ENCODE measurements at places on chromosomes 2 and 18.

DNA sequence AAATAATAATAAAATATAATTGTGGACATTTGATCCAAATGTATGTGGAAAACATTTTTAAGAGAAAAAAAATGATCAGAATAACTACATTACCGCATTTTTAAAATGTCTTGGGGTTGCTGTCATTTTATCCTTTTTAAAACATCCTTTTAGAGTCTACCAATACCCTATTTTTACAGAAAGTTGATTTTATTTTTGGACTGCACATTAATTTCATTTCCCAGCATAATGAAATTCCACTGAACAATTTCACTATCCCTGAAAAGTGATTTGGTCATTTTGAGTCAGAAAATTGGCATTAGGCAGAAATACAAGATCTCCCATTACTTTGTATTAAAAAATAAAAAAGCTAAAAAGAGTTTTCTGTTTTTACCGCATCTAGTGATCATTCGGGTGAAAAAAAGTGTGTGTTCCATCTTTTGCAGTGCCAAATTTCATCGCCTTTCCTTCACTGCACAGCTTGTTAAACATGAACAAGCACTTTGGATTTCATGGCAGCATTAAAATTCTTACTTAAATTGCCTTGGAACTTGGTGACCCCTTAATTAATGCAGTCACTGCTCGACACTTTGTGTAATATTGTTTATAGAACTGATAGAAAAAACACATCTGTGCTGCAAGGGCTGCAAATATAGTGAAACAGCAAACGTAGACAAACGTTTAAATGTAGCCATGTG, 611.7 kb downstream of the TSN start:
- DNase-seq, result no peak

- DNase-seq, result no peak
Measured at GRCh38 chr18:46346896-46347630, 242.9 kb downstream of the HAUS1 start.

- no peak for DNase-seq
Measured at GRCh38 chr2:118554616-118555015, 292.8 kb downstream of the EN1 start.

GRCh38 chr2:162021516-162022058, 52.4 kb downstream of the DPP4 start:
- no peak for DNase-seq

- DNase-seq, result no peak
Measured at GRCh38 chr2:159438284-159438683, 151.8 kb upstream of the WDSUB1 start.

DNA sequence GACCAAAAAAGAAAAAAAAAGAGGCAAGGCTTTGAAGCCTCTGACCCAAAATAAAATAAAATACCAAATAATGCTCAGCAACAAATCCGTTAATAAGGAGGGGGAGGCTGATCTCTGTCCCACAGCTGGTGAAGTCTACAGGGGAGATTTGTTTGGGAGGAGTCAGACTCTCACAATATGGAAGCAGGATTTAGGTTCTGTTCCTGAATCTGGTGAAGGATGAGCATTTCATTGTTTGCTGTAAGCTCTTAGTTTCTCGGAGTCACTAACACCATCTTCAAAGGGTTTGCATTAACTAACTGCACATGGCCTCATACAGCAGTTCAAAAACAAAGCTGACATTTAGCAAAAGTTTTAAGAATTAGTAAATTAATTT, 339.4 kb upstream of the TNP1 start:
- DNase-seq, result no peak

DNA sequence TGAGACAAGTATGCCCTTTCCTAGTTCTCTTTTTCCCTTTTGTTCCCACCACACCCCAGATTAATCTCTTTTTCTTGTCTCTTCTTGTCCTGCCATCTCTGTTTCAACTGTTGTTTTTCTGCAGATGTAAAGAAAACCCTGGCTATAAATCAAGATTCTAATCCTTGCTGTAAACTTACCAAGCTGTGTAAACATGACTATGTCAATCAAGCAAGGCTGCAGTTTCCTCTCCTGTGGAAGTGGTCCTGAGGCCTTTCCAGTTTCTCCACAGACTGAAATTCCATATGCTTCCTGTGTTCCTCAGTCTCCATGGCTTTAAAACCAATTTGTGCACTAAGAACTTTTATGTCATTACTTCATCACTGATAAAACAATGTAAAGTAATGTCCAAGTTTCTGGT, 288.8 kb upstream of the PIK3C3 start:
- no peak for DNase-seq

GRCh38 chr2:65450810-65451209, 18.4 kb upstream of the SPRED2 start:
- DNase-seq, result peak; percentile 43

- DNase-seq, result no peak
Measured at GRCh38 chr2:138752197-138752956, 27.8 kb downstream of the NXPH2 start.

GRCh38 chr2:53403792-53404413, 363.7 kb upstream of the CHAC2 start:
- DNase-seq, result no peak

DNA sequence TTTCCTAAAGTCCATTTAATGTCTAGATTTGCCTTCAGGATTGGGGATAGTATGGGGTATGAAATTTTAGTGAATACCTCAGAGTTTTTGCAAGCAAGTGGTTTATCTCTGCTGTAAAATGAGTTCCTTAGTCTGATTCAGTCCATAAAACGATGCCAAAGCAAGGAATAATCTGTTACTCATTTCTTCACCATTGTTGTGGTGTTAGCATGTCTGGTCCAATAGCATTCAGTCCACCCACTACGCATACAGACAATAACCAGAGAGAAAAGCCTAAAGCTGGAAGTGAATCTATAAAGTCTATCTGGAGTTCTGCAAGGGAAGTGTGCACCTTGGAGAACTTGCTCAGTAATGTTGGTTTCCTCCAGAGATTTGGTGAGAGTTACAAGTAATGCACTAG, 12.9 kb upstream of the DPP4 start:
- DNase-seq, result no peak

DNA sequence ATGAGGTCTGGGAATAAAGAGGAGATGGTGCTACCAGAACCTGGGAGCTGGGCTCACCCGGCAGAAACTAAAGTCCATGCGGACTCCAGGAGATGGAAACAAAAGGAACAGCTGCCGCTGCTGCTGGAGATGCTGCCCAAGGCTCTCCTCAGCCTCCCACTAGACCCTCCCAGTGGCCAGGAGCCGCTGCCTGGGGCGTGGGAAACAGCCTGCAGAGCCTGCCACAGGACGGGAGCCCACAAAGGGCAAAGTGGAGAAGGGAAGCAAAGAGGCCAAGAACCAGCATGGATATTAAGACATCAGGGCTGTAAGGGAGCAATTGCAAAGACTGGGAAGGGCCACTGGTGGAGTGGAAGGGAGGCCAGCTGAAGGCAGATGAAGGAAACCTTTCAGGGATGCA, 179.6 kb downstream of the NCK2 start:
- no peak for DNase-seq

DNA sequence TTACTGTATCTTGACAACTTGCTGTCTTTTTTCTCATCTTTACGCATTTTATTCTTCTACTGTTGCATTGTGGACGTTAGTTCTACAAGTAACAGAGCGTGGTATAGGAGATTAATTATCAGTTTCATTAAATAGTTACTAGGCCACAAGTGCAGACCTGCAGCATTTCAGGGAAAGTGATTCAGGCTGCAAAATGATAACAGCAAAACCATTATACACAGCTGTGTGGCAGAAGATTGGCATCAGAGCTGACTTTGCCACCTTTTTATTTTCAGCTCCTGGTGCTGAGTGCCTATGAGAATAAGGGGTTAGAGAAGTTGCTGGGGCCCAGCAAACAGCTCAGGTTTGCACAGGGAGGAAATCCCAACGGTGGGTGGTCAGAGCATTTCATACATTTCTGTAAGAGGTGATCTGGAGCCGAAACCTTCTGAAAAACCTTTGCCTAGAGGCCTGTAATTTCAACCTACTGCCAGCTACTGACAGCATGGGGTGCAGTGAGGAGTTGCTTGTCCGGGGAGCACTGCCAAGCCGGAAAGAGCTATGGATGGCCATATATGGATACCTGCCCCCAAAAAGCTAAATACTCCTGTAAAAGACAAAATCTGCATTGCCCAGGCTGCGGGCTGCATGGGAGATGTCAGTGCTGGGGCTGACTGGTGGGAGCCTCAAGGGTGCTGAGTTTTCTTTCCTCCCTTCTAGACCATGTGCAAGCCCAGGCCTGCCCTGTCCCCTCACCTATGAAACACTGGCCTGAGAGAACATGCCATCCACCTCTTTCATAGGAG, 2.7 kb upstream of the CCBE1 start:
- no peak for DNase-seq

- DNase-seq, result no peak
Measured at GRCh38 chr18:29076645-29077044, 899.7 kb upstream of the CDH2 start.

GRCh38 chr2:239250216-239251081, 150.4 kb downstream of the HDAC4 start:
- no peak for DNase-seq

GRCh38 chr2:241071677-241072111, 30.4 kb downstream of the MTERF4 start:
- no peak for DNase-seq

DNA sequence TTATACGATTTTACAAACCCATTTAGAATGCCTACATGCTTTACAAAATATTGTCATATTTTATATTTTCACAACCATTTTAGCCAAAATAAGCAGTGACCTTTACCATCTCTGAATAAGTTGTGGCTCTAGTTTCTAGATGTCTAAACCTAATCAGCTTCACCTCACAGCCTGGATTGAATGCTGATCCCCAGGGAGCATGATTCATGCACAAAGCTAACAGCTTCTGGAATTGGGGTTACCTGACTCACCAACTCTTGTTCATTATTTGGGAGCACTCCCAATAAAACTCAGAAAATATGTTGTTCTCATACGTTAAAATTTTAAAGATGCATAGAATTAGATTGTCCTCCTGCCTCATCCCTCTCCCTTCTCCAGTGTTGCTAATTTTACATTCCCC, 611.7 kb upstream of the NETO1 start:
- DNase-seq, result no peak

GRCh38 chr2:27072920-27073319, 1.5 kb upstream of the OST4 start:
- no peak for DNase-seq

- no peak for DNase-seq
Measured at GRCh38 chr18:41850781-41851180, 104.3 kb upstream of the PIK3C3 start.

GRCh38 chr2:96409081-96409819, 73.7 kb downstream of the NCAPH start:
- DNase-seq, result no peak

- DNase-seq, result no peak
Measured at GRCh38 chr2:65868177-65868576, 435.8 kb upstream of the SPRED2 start.

DNA sequence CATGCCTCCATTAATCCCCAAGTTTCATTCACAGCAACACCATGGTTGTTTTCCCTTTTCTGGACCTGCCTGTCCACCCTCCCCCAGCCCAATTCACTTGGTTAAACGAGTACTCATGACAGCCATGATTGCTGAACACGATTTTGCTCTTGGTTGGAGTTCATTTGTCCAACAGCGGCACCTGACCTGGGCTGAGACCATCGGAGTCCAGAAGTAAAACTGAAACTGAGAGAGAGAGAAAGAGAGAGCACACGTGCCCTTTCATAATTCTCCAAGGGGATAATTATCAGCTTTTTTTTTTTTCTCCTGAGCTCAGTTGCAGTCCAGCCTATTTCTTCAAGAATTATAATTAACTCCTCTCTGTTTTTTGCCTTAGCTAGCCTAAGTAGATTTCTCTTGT, 13.7 kb upstream of the KIF5C start:
- no peak for DNase-seq

DNA sequence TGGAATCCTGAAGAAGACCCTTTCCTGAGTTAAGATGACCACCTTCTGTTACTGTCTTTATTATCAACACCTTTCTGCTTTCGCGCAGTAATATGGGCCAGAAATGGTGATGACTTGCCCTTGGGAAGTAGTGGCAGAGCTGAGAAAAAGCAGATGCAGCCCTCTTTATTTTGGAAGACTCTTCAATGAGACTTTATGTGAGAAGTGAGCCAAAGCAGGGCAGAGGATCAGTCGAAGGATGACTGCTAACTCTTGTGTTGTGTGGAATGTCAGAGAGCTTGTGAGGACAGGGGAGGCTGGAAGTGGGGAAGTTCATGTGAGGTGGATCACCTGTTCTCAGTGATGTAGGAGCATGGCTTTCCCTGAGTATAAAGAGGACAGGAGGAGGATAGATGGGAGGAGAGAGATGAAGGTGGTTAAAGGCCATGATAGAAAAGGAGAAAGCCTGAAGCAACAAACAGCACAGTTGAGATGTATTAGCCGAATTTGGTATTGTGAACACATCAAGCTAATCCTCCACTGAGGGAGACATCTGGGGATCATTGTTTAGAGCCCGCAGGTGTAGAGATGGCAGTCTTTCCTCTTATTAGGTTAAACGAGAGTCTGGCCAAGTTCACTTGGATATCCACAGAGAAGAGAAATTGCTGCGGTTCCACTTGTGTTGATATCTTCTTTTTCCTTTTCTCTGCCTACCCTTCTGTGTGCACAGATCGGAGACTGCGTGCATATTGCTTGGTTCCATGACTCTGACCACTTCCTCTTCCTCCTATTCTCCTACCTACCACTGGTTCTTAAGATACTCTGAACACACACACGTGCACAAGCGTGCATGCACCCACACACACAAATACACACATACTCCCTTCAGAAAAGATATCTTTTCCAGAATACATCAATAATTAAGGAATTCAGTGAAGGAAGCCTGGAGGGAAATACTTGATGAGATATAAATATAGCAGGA, 67.4 kb downstream of the SLC9A2 start:
- no peak for DNase-seq

GRCh38 chr18:48879008-48879431, 71.7 kb downstream of the SMAD7 start:
- no peak for DNase-seq

- no peak for DNase-seq
Measured at GRCh38 chr2:142200062-142200461, 69.2 kb upstream of the LRP1B start.

- DNase-seq, result no peak
Measured at GRCh38 chr2:189046320-189046719, 72.1 kb downstream of the COL3A1 start.

- peak; percentile 44 for DNase-seq
Measured at GRCh38 chr18:3595369-3596273, 145.6 kb downstream of the TGIF1 start.

- no peak for DNase-seq
Measured at GRCh38 chr2:188623995-188624643, 332.4 kb downstream of the GULP1 start.

GRCh38 chr2:37052600-37053332, 31.4 kb downstream of the HEATR5B start:
- no peak for DNase-seq

DNA sequence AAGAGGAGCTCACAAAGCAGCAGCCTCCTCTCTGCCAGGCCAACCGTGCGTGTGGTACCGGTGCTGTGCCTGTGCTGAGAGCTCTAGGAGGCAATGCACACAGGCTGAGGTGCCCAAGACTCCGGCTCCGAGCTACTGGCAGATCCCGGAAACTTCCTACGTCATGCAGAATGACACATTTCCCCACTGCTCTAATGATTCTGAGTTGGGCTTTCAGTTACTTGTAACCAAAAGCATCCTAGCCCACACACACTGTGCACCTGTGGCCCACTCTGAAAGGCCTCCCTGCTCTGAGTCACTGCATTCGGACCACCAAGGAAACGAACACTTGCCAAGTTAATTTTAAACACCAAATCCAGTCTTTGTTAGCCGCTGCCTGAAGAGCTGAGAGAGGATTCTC, 9.3 kb upstream of the RNU4ATAC start:
- DNase-seq, result no peak

Measured in transverse colon (tissue), 4 donors.